ENCODE measurements at places on chromosomes 12 and 14.

GRCh38 chr14:73223049-73223448 lies 14.3 kb upstream of the PAPLN start:
- peak; percentile 14 for DNase-seq

DNA sequence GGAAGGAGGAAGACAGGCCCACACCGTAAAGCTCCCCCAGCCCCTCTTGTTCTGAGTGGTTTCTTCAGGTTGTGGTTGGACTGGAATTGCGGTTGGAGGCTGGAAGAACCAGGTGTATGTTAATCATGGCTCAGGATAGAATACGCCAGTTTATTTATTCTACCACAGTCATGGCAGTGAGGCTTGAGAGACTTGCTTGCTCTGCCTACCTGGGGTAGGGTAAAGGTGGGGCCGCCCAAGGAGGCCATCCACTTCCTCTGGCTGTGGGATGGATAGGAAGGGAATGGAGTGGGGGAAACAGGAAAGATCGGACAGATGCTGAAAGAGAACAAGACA lies 8.1 kb downstream of the SHMT2 start:
- DNase-seq = no peak

DNA sequence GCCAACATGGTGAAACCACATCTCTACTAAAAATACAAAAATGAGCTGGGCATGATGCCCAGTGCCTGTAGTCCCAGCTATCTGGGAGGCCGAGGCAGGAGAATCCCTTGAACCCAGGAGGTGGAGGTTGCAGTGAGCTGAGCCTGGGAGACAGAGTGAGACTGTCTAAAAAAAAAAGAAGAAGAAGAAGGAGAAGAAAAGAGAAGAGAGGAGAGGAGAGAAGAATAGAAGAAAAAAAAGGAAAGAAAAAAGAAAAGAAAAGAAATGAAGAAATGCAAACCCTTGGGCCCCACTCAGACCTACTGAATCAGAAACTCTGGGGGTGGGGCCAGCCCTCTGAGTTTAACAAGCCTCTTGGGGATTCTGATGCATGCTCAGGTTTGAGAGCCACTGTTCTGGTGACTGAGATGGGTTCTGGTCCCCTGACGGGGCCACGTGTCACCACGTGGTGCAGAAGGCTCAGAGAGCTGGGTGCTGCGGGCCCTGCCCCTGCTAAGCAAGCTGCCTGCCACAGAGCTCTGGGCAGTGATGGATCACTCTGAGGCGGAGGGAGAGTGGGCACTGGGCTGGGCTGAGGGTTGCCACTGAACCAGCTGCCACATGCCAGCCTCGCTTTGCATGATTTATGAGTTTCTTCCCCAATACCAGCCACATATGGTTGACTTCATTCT lies 37.5 kb downstream of the ERH start:
- no peak for DNase-seq

DNA sequence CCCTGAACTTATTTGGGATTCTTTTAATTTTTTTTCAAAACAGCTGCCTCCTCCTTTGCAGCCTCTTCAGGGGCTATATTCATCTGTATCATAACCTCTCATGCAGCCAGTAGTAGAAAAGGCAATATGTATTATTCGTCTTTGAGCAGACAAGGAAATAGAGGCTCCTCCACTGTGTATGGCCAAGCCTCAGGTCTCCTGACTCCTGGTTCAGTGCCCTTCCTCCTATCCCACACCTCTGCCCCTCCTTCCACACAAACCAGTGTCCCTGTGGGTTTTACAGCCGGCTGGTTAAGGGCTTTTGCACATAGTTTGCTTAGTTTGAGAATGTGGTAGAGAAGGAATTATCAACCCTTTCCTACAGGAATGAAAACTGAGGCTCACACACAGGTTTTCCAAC lies 8.8 kb upstream of the ACVRL1 start:
- no peak for DNase-seq

DNA sequence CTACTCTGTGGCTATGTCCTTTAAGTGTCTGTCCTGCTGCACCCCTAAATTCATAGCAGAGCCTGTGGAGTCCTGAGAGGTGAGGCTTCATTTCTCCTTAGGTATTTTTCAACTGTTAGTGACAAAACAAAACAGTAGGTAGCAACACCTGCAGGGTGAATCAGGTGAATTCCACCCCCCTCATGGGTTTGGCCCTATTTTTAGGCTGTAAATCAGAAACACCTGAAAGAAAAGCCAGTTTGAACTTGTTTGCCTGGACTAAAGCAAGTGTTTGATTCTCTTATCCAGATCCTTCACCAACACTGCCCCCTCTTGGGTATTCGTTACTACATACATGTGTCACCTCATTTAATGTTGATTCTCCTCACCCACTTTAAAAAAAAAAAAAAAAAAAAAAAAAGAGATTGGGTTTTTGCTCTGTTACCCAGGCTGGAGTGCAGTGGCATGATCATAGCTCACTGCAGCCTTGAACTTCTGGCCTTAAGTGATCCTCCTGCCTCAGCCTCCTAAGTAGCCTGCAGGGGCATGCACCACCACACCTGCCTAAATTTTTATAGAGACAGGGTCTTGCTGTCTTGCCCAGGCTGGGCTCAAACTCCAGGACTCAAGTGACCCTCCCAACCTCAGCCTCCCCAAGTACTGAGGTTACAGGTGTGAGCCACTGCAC lies 10.3 kb downstream of the TBPL2 start:
- no peak for DNase-seq

DNA sequence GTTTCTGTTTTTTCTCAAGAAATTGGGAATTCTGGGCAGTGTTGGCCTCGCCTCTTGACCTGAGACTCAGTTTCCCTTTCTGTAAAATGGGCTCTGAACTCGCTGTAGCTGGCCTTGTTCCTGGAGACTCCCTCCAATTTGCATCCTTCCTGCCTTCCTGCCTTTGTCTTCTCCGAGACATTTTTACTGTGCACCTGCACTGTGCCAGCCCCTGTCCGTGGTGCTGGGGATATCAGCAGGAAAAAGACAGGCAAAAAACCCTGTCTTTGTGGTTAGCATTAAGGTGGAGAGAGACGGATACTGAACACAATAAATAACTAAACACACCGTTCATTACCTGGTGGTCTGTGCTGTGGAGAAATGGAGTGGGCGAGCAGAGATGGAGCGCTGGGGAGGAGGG lies 129.8 kb downstream of the AACS start:
- DNase-seq = no peak

GRCh38 chr14:105147671-105148603 lies 20.6 kb downstream of the JAG2 start:
- no peak for DNase-seq

GRCh38 chr12:86929962-86930361 lies 673.8 kb upstream of the MGAT4C start:
- DNase-seq = no peak

DNA sequence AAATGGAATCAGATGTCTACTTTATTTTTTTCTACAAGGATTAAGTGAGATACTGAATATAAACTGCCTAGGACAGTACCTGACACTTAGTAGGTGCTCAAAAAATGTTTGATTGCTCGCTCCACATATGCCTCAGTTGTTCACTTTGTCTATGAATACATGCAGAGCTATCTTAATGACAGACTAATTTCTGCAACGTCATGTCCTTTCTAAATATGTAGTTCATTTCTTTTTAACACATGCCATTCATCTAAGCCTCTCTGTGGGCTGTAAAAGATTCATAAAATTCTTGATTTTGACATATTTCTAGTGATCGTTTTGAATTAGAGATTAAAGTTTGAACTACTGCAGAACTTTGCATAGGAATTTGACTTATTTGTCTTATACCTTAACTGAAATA lies 176.3 kb upstream of the STXBP6 start:
- no peak for DNase-seq

DNA sequence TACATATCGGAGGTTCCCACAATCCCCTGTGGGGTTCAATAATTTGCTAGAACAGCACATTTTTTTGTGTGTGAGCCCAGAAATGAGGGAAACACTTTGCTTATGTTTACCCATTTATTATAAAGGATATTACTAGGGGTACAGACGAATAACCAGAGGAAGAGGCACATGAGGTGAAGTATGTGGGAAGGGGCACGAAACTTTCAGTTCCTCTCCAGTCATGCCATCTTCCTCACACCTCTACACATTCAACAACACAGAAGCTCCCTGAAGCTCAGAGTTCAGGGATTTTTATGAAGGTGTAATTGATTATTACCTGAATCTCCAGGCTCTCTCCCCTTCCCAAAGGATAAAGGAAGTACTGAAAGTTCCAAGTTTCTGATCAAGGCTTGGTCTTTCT lies 30.2 kb upstream of the DYRK2 start:
- no peak for DNase-seq

- no peak for DNase-seq
These were observed 65.4 kb downstream of the C14orf132 start for GRCh38 chr14:96104469-96105057.

GRCh38 chr14:51651388-51652167 lies at the start of gene FRMD6:
TSS of gene FRMD6 (plus strand) at chr14:51651910. CDS start at chr14:51689837, 37,927 bp downstream.
- DNase-seq = peak; percentile 77

DNA sequence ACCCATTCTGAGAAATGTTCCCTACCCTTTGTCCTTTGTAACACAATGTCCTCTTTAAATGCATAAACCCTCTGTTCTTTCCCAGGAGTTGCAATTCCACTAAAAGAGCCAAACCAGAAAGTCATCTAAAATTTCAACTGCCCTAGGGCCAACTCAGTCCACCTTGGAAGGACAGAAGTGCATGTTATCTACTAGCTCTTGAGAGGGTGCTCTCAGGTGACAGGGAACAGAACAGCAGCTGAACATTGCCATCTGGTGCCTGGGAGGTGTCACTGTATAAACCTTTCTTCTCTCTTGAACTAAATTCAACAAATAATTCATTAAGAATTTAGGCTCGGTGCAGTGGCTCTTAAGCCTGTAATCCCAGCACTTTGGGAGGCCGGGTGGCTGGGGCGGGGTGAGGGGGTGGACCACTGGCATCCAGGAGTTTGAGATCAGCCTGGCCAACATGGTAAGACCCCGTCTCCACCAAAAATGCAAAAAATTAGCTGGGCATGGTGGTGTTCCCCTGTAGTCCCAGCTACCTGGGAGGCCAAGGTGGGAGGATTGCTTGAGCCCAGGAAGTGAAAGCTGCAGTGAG lies 10.3 kb upstream of the FERMT2 start:
- DNase-seq = peak; percentile 12

DNA sequence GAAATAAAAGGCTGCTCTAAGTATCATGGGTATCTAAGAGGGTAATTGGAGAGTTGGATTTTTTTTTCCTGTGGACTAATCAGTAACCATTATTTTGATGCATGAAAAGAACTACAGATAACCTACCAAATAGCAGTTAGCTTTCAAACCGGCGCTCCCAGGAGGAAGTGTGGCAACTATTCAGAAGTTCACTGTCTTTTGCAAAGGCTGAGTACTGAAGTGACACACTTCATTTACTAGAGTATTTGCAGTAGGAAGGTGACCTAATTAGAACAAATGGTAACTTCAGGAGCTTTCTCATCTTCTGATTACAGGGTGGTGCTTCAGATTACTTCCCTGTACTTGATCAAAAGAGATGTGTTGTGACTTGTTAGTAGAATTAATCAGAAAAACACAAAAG lies 87.7 kb downstream of the PELI2 start:
- DNase-seq = no peak

DNA sequence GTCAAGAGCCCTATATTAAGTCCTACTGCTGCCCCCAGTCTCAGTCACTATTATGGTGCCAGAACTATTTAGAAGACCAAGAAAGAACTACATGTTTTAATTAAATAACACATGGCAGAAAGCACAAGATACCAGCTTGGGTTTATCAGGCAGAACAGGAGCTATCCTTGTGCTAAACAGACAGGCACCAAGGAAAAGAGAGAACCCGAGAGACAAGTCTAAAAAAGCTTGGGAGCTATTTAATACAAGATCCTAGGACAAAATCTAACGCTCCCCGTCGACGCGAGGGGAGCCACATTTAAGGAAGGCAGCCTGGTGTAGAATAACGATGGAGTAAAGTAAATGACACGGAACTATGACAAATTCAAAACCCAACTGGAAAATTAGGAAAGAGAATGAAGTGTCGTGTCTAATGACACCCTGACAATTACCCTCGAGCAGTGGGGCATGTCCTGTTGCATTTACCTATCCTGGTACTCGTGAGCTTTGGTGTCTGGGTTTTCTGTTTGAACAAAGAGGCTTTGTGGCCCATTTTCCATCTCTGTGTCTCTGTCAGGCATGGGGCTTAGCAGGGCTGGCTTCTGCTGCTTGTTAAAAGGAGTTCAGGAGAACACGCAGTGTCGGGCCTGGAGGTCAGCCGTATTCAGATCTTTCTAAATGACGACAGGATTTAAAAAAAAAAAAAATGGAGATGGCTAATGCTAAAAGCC lies 140.6 kb downstream of the ETNK1 start:
- no peak for DNase-seq

DNA sequence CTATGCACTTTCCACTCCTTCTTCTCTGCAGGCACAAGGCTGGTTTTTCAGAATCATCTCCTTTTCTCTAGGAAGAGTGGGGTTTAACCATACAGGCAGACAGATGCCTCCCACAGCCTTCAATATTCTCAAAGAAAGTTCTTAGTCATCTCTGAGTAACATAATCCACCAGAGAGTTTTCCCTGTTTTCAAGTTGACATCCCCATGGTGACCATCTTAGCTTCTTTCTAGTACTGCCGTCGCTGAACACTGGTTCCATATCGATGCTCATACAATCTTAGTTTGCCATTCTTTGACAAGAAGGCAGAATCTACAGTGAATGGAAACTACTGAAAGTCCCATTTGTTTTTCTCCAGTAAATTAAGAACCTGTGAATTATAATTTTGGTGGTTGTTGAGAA lies 28.6 kb downstream of the TPH2 start:
- DNase-seq = no peak

DNA sequence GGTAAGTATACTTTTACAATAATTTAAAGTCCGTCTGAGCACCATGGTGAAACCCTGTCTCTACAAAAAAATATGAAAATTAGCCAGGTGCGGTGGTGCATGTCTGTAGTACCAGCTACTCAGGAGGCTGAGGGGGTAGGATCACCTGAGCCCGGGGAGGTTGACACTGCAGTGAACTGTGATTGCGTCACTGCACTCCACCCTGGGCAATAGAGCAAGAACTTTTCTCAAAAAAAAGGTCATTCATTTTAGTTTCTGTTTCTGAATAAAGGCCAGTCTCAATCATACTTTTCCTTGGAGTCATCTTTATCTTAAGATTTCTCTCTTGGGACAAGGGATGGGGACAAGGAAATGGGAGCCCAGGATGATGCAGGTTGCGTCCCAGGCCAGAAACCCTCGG lies 12.9 kb downstream of the ANKRD13A start:
- no peak for DNase-seq

DNA sequence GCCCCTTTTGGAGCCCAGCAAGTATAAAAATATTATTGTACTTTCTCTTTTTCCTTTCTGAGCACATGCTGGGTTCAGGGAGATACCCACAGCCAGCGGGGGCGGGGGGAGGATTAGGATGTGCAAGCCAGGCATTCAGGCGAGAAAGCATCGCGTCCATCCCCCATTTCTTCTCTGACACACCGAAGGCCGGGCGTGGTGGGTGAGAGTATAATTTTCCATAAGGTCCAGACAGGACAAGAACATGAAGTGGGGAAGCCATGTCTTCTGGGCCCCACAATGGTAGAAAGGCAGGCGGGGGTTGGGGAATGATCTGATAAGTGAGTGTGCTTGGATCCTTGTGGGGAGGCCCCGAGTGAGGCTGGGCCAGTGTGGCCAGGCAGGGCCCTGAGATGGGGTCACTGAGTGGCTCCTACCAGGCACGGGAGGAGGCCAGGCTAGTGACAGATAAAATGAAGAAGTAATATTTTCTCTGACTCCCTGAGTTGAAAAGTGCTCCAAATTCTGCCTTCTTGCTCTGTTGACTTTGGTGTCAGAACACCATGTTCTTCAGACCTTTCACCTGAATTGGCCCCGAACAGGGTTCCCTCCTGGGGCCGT lies 10.7 kb upstream of the LRTM2 start:
- DNase-seq = no peak

GRCh38 chr12:130661486-130662255 lies 54.4 kb downstream of the RIMBP2 start:
- no peak for DNase-seq

Measured in anterior cingulate cortex (tissue), 58 donors.